Cardiac fibroblast (primary cell): ENCODE measurements at places on chromosomes 2 and 18.

GRCh38 chr18:66825347-66825746 is 221.5 kb upstream of the CDH19 start:
- peak; percentile 1 for DNase-seq

DNA sequence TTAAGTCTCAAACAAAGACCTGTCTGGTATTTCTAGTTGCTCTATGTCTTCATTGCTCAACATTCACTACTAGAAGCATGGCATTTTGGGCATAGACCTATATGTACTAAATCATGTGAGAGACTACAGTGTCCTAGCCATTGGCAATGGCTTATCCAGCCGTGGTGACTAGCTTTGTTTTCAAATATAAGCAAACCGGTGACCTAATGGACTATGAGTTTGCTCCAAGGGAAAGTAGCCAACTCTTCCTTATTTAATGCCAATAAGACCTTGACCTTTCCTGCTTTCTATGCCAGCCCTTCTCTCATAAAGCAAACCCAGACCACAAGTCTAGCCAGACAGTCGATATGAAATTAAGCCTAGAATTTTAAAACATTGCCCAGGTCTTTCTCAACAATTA is 113.7 kb upstream of the CREB1 start:
- DNase-seq, result no peak

DNA sequence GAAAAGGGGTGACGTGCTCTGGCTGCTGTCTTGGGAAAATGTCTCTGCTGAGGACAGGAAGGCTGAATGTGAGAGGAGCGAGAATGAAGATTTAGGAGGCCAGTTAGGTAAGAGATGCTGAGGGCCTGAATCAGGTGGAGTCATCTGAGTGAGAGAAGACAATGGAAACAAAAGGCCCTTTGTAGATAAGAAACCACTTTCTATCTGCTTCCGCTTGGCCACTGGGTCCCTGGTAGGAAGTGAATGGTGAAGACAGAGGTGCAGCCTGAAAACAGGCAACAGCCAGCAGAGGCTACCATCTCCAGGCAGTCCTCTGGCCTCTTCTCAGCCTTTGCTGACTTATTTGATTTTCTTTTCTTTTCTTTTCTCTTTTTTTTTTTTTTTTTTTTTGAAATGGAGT is 374.0 kb upstream of the SLC14A2 start:
- DNase-seq, result no peak

- DNase-seq, result no peak
These were observed 112.9 kb downstream of the SOS1 start for GRCh38 chr2:39007875-39008504.

- DNase-seq, result no peak
These were observed 357.1 kb downstream of the CPS1 start for GRCh38 chr2:210913461-210913860.

DNA sequence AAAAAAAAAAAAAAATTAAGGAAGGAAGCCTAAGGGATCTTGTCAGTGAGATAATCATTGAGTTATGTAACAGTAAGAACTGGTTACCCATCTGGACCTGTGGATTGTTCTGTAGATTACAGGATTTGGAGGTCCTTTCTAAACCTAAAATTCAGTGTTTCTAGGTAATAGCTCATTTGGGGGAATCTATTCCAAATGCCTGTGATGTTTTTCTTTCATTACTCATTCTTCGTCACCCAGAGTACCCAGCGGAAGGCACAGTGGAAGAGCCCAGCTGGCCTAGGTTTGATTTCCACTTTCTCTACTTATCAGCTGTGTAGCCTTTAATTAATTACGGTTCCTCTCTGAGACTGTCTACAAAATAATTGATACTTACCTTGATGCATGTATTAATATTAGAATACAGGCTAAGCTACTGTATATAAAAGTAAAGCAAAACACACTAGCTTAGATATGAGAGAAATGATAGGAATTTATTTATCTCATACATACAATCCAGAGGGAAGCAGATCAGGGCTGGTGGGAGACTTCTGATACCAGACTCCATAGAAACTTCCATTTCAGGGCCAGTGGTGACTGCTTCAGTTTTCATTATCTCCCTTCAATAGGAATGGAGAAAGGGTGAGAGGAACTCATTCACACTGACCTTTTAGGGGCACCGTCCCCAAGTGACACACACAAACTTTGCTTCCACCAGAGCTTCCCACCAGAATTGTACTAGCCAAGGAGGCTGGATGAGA is 115.8 kb upstream of the NOSTRIN start:
- peak; percentile 39 for DNase-seq

GRCh38 chr2:167752734-167753133 is 494.7 kb downstream of the STK39 start:
- no peak for DNase-seq

DNA sequence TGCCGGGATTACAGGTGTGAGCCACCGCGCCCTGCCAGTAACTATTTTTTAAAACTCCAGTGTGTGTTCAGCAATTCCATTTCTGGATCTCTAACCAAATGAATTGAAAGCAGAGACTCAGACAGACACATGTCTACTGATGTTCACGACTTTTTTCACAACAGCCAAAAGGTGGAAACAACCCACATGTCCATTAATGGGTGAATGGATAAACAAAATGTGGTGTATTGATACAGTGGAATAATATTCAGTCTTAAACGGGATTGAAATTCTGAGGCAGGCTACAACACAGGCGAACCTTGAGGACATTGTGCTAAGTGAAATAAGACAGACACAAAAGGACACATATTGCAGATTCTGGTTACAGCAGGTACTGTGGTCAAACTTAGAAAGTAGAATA is 55.0 kb downstream of the DDX1 start:
- no peak for DNase-seq

DNA sequence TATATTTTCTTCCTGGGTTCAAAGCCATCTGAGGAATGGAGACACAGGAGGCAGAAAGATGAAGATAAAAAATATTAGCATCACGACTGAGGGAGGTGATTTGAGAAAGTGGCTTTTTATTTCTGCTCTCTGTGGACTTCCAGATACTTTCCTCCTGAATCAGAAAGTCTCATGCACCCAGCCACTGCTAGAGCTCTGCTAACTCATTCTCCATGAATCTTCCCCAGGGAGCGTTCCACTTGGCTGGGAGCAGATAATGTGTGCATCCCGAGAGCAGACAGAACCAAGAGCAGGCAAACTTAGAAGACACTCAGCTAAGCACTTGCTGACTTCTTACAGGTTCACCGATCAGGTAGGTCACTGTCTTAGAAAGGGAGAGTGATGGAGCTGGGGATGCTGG is 264.1 kb upstream of the THUMPD2 start:
- peak; percentile 88 for DNase-seq

DNA sequence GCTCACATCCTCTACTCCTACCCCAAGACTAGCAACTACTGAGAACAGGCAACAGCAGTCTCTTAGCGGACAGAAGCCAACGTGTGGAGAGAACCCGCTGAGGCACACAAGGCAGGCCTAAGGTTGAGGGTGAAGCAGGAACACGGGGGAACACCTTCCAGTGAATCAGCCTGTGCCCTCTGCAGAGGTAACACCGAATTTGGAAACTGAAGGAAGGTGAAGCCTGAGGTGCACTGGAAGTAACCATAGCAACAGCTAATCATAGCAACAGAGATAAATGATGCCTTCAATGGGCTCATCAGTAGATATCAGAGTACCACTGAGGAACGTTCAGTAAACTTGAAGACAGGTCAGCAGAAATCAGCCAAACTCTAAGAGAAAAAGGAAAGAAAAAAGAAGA is 43.3 kb downstream of the OSBPL1A start:
- no peak for DNase-seq

GRCh38 chr18:59249199-59249774 is 24.0 kb downstream of the RAX start:
- DNase-seq, result peak; percentile 92

GRCh38 chr18:58325494-58325893 is 281.5 kb downstream of the NEDD4L start:
- DNase-seq, result no peak

DNA sequence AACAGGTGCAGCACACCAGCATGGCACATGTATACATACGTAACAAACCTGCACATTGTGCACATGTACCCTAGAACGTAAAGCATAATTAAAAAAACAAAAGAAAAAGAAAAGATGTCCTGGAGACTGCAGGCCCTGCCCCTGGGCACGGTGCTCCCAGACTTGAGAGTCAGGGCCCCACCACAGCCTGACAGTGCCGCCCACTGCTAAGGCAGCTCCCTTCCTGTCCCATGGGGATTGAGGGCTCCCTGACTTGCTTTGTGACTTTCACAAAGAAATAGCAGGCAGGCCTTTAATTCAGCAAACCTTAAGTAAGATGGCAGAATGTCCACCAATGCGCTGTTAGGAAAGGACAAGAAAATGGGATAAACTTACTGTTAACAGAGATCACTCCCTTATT is 116.8 kb downstream of the NDUFA10 start:
- DNase-seq, result no peak

GRCh38 chr2:109447251-109447661 is 166.5 kb downstream of the SEPTIN10 start:
- DNase-seq, result peak; percentile 72

DNA sequence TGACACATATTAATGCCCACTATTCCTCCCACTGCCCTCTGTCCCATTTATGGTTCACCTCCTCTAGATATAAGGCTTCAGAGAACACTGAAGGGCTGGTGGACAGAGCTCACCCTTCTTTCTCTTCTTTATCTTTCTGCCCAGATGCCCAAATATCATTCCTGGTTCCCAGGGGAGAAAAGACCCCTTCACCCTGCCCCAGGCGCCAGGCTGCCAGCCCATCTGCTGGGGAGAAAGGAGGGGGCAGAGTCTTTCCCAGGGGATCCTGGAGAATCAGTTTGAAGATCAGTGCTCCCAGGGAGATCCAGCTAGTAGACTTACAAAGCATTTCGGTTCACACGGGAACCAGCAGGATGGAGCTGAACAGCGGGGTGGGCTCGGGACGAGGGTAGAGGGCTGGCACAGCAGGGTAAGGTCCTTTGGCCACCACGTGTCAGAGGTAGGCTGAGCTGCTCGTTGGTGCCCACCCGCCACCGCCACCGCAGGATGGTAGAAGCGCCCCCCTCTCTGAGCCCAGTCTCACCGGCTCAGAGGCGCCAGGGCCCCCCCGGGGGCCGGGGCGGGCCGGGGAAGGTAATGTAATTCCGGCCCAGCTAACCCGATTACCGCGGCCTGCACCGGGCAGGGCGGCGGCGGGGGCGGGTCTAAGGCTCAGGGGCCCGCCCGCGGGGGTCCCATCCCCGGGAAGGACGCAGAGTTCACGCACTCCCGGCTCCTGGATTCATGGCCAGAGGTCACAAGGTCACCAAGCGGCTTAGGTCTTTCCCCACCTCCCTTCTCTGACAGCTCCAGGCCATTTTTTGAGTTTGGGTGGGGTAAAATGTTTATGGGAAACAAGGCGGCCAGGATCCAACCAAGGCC is 1.3 kb upstream of the TLX2 start:
- DNase-seq, result no peak

GRCh38 chr2:223037445-223037800 is 14.6 kb upstream of the KCNE4 start:
- no peak for DNase-seq

DNA sequence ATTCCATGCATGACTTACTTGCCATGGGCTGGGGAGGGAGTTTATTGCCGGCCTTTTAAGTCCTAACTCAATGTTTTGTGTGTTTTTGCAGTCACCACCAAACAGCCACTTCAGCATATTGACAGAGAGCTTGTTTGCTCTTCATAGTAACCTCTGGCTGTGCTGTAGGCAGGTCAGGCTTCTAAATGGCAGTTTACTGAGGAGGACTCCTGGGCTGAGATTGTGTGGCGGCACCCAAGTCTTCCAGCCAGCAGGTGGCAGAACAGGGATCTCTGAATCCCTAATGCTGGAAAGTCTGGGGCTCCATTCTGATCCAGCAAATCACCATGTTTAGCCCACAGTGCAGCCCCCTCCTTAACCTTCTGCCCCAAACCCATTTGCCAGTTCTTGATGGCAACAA is 121.2 kb downstream of the CAPN13 start:
- DNase-seq, result no peak
